ENCODE measurements at places on chromosomes 7 and 10.

- no peak for DNase-seq
Measured at GRCh38 chr7:74579800-74580685, 77.5 kb upstream of the GTF2I start.

GRCh38 chr7:25583621-25584020, 355.3 kb upstream of the NPVF start:
- DNase-seq, result no peak

DNA sequence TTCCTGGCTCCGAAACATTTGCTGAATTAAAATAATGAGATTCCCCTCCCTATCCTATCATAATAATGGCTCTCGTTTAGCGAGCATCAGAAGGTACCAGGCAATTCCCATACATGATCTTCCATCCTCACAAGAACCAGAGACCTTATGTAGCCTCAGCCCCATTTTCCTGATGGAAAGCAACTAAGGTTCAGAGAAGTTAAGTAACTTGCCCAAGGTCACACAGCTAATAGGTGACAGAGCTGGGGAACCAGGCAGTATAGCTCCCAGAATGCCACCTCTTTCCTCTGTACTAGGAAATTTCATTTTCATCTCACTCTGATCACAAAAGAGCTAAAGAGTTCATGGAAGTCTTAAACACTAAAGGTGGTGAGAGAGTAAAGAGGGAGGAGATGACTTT, 2.4 kb downstream of the SLIT1 start:
- no peak for DNase-seq

DNA sequence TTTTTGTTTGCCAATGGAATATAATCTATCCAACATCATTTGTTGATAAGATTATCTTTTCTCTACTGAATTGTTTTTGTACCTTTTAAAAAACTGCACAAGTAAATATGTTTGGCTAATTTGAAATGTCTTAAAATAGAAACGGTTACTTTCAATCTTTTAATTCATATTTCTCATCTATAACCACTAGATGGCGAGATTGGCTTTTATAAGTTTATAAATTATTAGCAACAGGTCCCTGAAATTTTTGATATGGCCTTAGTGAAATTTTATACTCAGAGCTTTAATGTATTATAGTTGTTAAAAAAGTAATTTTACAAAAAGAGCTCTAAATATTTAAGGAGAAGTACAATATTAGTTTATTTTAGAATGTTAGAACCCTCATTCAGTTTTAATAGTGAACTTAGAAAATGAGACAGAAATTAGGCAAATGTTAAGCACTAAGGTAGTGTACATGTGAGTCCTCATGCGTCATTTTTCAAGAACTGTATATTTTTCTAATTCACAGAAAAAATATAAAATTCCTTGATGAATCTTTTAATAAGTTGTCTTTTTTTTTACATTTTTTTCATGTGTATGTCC, 592.5 kb downstream of the ARL4A start:
- no peak for DNase-seq

- no peak for DNase-seq
Measured at GRCh38 chr10:33749067-33749735, 414.7 kb upstream of the NRP1 start.

GRCh38 chr7:37206192-37206591, 242.5 kb downstream of the ELMO1 start:
- DNase-seq, result no peak

- no peak for DNase-seq
Measured at GRCh38 chr7:131487217-131487616, 69.2 kb downstream of the PODXL start.

- DNase-seq, result no peak
Measured at GRCh38 chr10:13853854-13854253, 267.1 kb downstream of the PRPF18 start.

GRCh38 chr10:60798031-60798430, 19.8 kb downstream of the CDK1 start:
- DNase-seq, result no peak

- no peak for DNase-seq
Measured at GRCh38 chr7:111878785-111879184, 316.5 kb upstream of the IMMP2L start.

- DNase-seq, result no peak
Measured at GRCh38 chr10:102635377-102635776, 8.9 kb upstream of the TRIM8 start.

- no peak for DNase-seq
Measured at GRCh38 chr7:37467002-37467401, 18.3 kb upstream of the ELMO1 start.

DNA sequence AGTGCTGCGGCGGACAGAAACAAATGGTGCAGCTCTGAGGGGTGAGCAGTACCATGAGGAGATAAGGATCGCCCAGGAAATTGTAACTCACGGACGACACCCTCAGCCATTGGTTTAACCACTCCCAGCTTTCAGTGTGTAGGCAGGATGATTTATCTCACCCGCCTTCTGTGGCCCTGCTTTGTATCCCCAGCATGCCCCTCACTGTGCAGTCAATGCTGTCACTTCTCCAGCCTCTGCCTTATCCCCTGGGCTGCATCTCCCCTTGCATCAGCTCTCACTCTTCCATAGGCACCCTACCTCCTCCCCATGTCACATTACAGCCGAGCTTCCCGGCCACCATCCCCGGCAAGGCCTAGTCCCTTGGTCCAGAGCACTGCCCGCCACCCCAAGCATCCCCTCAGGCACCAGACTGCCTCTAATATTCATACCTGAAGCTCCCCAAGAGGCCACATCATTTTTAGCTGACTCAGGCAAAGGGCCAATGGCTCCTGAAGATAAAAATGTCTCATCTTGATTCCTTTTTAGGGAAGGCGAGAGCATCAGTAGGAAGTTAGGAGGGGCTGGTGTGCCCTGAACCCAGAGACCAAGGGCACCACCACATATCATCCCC, 77.1 kb downstream of the CARD11 start:
- no peak for DNase-seq

DNA sequence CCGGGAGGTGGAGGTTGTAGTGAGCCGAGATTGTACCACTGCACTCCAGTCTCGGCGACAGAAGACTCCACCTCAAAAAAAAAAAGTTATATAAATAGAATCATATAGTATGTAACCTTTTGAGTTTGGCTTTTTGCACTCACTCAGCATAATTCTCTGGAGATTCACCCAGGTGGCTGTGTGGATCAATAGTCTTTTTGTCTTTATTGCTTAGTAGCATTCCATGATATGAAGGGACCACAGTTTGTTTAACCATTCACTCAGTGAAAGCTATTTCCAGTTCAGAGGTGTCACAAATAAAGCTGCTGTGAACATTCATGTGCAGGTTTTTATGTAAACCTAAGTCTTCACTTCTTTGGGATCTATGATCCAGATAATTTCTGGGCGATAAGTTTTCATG, 167.7 kb downstream of the PKD1L1 start:
- no peak for DNase-seq

- no peak for DNase-seq
Measured at GRCh38 chr10:60955957-60956425, 12.0 kb upstream of the RHOBTB1 start.

GRCh38 chr7:31741852-31742251, 54.8 kb downstream of the PPP1R17 start:
- DNase-seq, result no peak

DNA sequence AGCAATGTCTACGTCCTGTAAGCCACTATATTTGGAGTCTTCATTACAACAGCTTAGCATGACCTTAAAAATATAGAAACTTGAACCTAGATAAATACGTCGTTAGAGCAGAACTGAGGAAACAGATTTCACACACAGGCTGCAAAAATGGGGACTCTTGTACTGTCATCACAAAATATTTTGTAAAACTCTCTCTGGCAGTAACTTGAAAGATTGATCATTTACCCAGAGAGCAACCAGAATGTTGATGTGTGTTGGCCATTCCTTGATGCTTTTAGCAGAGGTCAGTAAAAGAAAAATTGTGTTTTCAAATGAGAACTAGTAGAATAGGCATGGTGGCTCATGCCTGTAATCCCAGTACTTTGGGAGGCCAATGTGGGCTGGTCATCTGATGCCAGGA, 14.5 kb upstream of the PON1 start:
- DNase-seq, result no peak

DNA sequence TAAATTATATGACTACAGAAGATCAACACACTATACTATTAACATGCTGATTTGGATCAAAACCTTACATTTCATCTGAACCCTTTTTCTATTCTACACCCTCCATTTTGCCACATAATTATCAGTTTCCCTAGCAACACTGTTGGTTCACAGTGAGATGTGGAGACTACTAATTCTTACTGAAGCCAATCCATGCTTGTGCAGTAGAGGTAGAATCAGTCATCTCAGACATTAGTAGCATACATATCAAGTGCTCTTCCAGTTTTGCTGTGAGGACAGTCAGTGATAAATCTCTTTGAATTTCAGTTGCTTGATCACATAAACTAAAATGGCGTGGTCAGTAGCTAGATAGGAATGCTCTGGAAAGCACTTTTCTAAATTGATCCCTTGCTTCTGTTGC, 70.3 kb downstream of the PON1 start:
- DNase-seq, result no peak

GRCh38 chr7:148084138-148084537, 506.4 kb upstream of the C7orf33 start:
- DNase-seq, result no peak

GRCh38 chr10:87818505-87819288, 671 bp upstream of the ATAD1 start:
- DNase-seq, result peak; percentile 23

- no peak for DNase-seq
Measured at GRCh38 chr7:120421151-120421651, 148.2 kb downstream of the KCND2 start.

All from stimulated activated CD8-positive, alpha-beta memory T cell treated with anti-CD3 and anti-CD28 coated beads, Interleukin-4, amount 100 ng/mL, for 1 hour (primary cell).